Hepatocyte (in vitro differentiated cells): ENCODE measurements at places on chromosomes 1 and 21. TPM values are rescaled to one million over a fixed set of nuclear protein-coding genes. Genes with fewer than 3 reads are reported as not detected.

DNA sequence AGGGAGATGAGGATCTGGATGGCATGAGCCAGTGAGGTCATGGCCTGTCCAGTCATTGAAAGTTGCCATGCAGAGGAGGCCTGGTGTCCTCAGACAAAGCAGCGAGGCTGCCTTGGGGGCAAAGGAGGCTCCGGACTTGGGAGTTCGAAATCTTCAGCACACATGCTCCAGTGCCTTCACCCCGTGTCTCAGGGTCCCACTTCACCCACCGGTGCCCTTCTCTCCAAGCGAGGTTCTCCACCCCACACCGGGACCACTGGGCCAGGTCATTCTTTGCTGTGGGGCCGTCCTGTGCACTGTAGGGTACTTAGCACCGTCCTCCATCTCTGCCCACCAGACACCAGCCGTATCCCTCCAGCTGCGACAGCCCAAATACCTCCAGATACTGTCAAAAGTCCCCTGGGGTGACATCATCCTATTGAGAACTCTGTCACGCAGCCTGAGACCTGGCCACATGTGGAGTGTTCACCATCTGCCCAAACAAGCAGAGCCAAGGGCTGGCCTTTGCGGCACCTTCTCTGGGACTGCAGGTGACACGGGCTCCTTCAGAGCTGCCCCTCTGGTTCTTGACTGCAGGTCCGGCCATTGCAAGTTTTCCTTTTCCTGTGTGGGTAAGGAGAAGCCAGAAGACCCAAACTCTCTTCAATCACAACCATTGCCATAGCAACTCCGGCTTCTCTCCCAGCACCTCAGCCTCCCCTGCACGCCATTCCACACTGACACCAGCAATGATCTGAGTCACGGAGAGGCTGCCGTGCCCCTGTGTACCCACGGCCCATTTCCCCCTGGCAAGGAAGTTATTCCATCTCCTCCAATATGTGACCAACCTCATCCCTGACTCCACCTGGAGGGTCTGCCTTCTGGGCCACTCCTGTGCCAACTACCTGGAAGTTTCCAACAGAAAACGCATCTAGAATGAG is 20.4 kb upstream of the PDE9A start:
- H3K27me3 ChIP-seq: no peaks in the 10 kb centered on the region
- DNase-seq: no peak
- no peaks in the 10 kb centered on the region for H3K36me3 ChIP-seq
- no peak overlapping the region for H3K4me3 ChIP-seq

The FAM131C gene
- 3.3 and 3.5 TPM in 2 replicates for total RNA-seq

DNA sequence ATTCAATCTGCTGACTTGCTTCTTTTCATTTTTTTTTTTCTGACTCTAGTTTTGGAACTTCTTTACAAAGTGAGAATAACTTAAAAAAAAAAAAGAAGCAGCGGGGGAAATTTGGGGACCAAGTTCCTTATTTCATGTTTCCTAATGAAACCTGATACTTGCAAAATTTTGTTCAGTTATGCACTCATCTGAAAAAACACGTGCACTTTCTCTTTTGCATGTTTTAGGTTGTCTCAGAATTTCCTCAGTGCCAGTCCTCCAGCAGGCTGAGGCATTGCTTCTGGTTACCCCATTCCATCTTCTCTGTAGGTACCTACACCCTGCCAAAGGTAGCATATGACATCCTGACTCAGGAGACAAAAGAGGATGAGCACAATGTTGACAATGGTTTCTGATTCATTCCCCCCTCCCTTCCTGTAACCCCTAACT is 299.7 kb downstream of the GRIK1 start:
- H3K4me3 ChIP-seq: no peak overlapping the region
- H3K27me3 ChIP-seq: no peaks in the 10 kb centered on the region
- no peak overlapping the region for H3K27ac ChIP-seq
- H3K36me3 ChIP-seq: no peaks in the 10 kb centered on the region

DNA sequence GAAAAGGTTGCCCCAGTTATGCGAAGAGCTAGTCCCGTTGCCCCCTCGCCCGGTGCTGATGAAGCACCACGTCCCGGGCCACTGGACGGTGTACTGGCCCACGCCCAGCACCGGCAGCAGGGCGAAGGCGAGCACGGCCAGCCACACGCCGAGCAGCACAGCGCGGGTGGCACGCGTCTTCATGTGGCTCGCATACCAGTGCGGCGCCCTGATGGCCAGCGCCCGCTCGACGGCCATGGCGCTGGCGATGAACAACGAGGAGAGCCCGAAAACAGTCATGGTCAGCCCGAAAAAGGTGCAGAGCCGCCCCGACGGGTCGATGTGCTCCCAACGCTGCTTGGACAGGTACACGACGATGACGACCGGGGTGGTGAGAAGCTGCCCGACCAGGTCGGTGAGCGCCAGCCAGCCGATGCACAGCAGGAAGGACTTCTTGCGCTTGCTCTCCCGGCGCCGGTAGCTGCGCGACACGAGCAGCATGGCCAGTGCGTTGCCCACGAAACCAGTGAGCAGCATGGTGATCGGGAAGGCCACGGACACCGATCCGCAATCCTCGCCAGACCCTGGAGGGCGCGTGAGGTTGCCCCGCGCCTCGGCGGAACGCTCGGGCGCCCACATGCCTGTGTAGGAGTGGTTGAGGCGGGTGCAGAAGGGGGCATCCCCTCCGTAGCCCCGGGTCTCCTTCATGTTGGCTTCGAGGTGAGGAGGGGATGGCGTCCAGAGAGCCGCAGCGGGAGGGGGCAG is 553 bp downstream of the PTGER3 start:
- H3K27me3 ChIP-seq: peaks cover 54% of the 10 kb centered on the region
- no peaks in the 10 kb centered on the region for H3K36me3 ChIP-seq
- peaks cover 7% of the 10 kb centered on the region for H3K4me1 ChIP-seq
- peak; percentile 24 for DNase-seq
- no peak overlapping the region for H3K27ac ChIP-seq

The SLC30A2 gene
- 1.8 and 6.6 TPM in 2 replicates for total RNA-seq

GRCh38 chr1:239816081-239816782 is 275.5 kb upstream of the FMN2 start:
- no peaks in the 10 kb centered on the region for H3K27me3 ChIP-seq
- H3K4me1 ChIP-seq: peaks cover 9% of the 10 kb centered on the region
- H3K36me3 ChIP-seq: no peaks in the 10 kb centered on the region
- peak overlapping the region; percentile 77 for H3K27ac ChIP-seq

- H3K4me1 ChIP-seq: peaks cover 3% of the 10 kb centered on the region
- H3K27me3 ChIP-seq: no peaks in the 10 kb centered on the region
- no peak overlapping the region for H3K27ac ChIP-seq
- H3K4me3 ChIP-seq: no peak overlapping the region
- no peaks in the 10 kb centered on the region for H3K36me3 ChIP-seq
Observed at GRCh38 chr1:72229893-72230292, 52.4 kb downstream of the NEGR1 start.

The SLAMF9 gene
- total RNA-seq: not detected in 2 replicates

GRCh38 chr1:40155910-40156309 is 5.3 kb upstream of the RLF start:
- H3K36me3 ChIP-seq: no peaks in the 10 kb centered on the region
- no peak overlapping the region for H3K27ac ChIP-seq
- H3K4me1 ChIP-seq: peaks cover 4% of the 10 kb centered on the region
- peaks cover 3% of the 10 kb centered on the region for H3K27me3 ChIP-seq
- no peak overlapping the region for H3K4me3 ChIP-seq
- no peak for DNase-seq

GRCh38 chr21:16454399-16454798 is 724.6 kb downstream of the USP25 start:
- H3K36me3 ChIP-seq: no peaks in the 10 kb centered on the region
- H3K27me3 ChIP-seq: no peaks in the 10 kb centered on the region
- no peak overlapping the region for H3K27ac ChIP-seq

GRCh38 chr1:232390590-232390989 is 239.3 kb downstream of the SIPA1L2 start:
- no peak overlapping the region for H3K4me3 ChIP-seq
- H3K4me1 ChIP-seq: no peaks in the 10 kb centered on the region
- no peaks in the 10 kb centered on the region for H3K36me3 ChIP-seq
- H3K27ac ChIP-seq: no peak overlapping the region

The CFAP57 gene
- 0.10 and 2.2 TPM in 2 replicates for total RNA-seq

DNA sequence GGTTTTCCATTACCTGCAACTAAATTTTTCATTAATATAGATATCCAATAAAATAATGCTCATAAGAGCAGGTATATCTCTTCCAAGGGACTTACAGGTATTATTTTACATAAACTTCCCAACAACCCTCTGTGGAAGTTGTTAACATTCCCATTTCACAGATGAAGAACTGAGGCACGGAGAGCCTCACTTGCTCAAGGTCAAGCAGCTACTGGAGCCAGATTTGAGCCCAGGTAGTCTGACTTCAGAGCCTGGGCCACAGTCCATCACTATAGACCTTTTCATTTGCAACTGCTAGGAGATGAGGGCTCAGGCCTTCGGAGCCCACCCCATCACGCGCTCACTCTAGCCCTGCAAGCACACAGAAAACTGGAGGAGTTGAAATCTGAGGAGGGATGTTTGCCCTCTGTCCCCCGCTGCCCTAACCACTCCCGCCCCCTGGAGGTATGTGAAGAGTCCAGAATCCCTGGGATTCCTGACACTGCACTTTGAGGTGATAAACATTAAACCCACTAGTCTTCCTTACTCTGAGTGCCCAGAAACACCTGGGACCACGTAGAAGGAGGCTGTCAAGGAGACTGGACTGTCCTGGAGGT is 11.7 kb upstream of the ALPL start:
- no peaks in the 10 kb centered on the region for H3K27me3 ChIP-seq
- no peaks in the 10 kb centered on the region for H3K4me1 ChIP-seq
- H3K27ac ChIP-seq: no peak overlapping the region
- H3K4me3 ChIP-seq: no peak overlapping the region
- H3K36me3 ChIP-seq: no peaks in the 10 kb centered on the region
- no peak for DNase-seq

DNA sequence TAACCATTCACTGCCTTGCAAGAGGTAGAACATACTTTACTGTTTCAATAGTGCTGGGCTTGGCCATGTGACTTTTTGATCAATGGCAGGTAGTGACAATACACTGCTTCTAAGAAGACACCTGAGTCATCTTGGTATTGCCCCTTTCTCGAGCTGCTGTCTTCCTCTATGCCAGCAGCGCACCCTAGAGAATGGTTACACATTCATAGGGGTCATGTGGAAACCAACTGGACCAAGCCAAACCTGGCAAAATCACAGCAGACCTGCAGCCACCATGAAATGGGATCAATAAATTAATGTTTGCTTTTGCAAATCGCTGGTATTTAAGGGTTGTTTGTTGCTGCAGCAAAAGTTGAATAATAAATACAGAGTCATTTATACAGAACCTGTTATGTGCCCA is 122.3 kb downstream of the GRIK1 start:
- peaks cover 4% of the 10 kb centered on the region for H3K4me1 ChIP-seq
- DNase-seq: no peak
- no peaks in the 10 kb centered on the region for H3K36me3 ChIP-seq
- no peak overlapping the region for H3K27ac ChIP-seq
- H3K4me3 ChIP-seq: no peak overlapping the region
- no peaks in the 10 kb centered on the region for H3K27me3 ChIP-seq

- H3K27ac ChIP-seq: no peak overlapping the region
- no peak overlapping the region for H3K4me3 ChIP-seq
Observed at GRCh38 chr1:96240438-96240837, 481.1 kb upstream of the PTBP2 start.

GRCh38 chr1:239722035-239722434 is 335.7 kb downstream of the CHRM3 start:
- DNase-seq: no peak
- no peak overlapping the region for H3K27ac ChIP-seq
- no peak overlapping the region for H3K4me3 ChIP-seq
- H3K4me1 ChIP-seq: no peaks in the 10 kb centered on the region
- H3K36me3 ChIP-seq: no peaks in the 10 kb centered on the region

The CYYR1 gene
- total RNA-seq: 6.2 and 7.6 TPM in 2 replicates

- no peak overlapping the region for H3K4me3 ChIP-seq
- H3K36me3 ChIP-seq: no peaks in the 10 kb centered on the region
- DNase-seq: no peak
Observed at GRCh38 chr1:219621047-219621786, 8.3 kb upstream of the ZC3H11B start.

The SMIM12 gene
- total RNA-seq: 21.9 and 35.4 TPM in 2 replicates

The TRAPPC3 gene
- 128 and 139 TPM in 2 replicates for total RNA-seq

The RAP1GAP gene
- 12.0 and 12.3 TPM in 2 replicates for total RNA-seq

GRCh38 chr1:54273795-54274163 is 73.8 kb downstream of the MRPL37 start:
- H3K4me3 ChIP-seq: no peak overlapping the region
- no peaks in the 10 kb centered on the region for H3K27me3 ChIP-seq
- DNase-seq: peak; percentile 38
